Left hindlimb (tissue), 1 donor: ENCODE measurements at places on chromosomes 1 and 21.

- no peak for DNase-seq
Observed at GRCh38 chr1:53959664-53960250, 13.6 kb downstream of the LRRC42 start.

- no peak for DNase-seq
Observed at GRCh38 chr1:65075123-65075976, 72.7 kb upstream of the AK4 start.

GRCh38 chr1:166391279-166392066 lies 224.7 kb upstream of the FAM78B start:
- no peak for DNase-seq

DNA sequence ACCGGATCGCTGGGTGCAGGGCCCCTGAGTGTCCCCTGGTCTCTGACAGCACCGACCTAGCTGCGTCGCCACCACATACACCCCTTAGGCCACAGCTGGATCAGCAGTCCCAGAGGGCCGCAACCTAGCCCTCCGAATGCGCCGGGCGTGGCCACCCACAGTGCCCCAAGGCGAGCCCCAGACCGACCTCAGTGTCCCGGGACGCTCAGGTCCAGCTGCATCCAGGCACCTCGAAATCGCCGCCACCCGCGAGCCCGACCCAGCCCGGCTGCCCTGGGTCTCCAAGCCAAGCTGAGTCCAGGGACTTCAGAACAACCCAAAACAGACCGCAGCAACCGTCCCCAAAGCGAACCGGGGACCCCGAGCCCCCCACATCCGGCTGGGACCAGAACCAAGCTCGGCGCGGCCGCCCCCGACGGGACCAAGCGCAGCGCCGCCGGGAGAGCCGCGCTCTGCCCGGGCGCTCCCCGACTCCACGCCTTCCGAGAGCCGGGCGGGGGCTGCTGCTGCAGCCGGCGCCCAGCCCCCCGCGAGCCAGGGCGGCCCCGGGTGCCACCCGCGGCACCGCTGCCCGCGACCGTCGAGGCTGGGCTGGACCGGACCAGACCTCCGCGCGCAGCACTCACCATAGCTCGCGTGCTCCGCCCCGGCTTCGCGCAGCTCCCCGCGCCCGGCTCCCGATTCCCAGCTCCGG lies 54.6 kb upstream of the ECE1 start:
- DNase-seq = no peak

DNA sequence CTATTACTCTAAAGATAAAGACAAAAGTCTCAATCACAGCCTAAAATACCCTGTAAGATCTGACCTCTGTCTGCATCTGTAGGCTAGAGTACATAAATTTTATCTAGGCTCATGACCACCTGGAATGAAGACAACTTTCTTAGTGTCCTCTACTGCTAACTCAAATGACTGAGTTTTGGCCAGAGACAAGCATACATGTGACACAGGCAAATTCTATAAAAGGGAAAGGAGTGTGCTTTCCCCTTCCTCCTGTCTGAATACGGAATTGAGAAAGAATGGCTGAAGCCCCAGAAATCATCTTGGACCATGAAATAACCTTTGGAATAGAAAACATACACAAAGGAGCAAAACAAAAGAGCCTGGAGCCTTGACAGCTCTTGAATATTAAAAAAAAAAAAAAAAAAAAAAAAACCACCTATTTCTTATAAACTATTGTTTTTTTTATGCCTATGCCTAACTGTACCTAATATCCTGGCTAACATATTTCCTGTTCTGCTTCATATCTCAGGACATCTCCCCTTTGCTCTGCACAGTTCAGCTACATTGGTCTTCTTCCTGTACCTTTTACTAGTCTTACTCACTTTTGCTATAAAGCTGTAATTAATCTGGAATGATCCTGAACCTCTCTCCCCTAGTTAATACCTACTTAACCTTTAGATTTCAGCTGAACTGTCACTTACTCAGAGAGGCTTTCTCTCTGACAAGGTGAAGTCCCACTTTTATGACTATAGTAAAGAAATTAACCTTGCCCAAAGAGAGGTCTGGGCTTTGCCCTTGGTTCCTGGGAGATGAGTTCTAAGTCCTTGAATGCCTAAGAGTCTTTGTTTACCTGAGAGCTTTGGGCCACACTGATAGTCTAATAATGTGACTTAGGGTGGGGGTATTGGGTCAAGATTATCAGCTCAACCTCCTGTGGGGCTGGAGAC lies 16.1 kb downstream of the UCHL5 start:
- no peak for DNase-seq

- DNase-seq = no peak
Observed at GRCh38 chr1:209710093-209710492, 5.4 kb downstream of the HSD11B1 start.

DNA sequence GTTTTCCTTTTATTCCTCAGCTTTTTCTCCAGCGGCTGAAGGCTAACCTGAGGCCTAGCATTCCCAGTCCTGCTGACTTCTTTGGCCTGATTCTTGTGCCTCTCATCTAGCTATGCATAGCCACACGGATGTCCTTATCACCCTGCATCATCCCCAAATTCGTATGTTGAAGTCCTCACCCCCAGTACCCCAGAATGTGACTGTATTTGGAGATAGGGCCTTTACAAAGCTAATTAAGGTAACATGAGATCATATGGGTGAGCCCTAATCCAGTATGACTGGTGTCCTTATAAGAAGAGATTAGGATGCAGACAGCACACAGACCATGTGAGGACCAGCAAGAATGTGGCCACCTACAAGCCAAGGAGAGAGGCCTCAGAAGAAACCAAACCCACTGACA lies 44.6 kb downstream of the CDCP2 start:
- DNase-seq = no peak

- DNase-seq = no peak
Observed at GRCh38 chr1:101520302-101520701, 283.5 kb downstream of the S1PR1 start.
